ENCODE measurements at places on chromosomes 6 and 20.

- no peak for DNase-seq
Observed at GRCh38 chr6:21263531-21264287, 329.8 kb upstream of the SOX4 start.

DNA sequence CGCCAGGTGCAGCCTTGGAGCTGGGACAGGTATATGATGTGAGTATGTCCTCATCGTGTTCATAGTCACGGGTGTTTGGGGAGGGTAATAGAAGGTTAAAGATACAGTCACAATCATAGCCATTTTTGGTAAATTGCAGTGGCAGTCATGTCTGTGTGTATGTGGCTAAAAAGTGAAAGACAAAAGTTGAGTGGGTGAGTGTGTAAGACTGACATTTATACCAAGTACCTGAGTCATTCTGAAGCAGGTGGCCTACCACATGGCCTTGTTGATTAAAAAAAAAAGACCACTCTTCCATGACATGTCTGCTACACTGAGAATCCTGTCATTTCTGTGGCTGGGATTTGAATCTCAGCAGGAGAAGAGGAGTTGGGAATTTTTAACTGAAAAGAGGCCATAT, 181.9 kb downstream of the SCP2D1 start:
- no peak for DNase-seq

- DNase-seq, result peak; percentile 47
Observed at GRCh38 chr6:31272836-31273626, 1.1 kb upstream of the HLA-C start.

DNA sequence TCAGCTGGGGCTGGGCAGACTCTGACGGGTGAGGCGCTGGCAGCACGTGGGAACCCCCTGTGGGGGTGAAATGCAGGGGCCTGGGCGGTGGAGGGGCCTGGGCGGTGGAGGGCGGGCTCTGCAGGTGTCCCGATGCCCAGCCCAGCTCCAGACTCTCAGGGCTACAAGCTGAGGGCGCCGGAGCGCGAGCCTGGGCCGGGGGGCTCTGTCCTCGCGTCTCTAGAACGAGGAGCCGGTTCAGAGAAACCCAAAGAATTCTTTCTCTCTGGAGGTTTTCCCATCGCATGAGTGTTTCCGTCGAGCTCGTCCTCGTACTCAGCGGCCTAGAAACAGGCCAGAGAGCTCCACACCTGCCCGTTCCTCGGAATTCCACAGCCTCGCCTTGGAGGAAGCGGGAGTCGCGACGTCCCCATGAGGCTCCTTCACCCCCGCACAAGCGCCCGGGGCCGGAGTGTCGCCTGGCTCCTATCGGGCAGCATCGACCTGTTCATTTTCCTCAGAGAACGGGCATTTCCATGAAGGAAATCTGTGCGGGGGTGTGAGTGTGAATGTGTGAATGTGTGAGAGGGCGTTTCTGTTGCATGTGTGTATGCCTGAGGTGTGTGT, 76.9 kb downstream of the SMOC2 start:
- DNase-seq, result no peak

DNA sequence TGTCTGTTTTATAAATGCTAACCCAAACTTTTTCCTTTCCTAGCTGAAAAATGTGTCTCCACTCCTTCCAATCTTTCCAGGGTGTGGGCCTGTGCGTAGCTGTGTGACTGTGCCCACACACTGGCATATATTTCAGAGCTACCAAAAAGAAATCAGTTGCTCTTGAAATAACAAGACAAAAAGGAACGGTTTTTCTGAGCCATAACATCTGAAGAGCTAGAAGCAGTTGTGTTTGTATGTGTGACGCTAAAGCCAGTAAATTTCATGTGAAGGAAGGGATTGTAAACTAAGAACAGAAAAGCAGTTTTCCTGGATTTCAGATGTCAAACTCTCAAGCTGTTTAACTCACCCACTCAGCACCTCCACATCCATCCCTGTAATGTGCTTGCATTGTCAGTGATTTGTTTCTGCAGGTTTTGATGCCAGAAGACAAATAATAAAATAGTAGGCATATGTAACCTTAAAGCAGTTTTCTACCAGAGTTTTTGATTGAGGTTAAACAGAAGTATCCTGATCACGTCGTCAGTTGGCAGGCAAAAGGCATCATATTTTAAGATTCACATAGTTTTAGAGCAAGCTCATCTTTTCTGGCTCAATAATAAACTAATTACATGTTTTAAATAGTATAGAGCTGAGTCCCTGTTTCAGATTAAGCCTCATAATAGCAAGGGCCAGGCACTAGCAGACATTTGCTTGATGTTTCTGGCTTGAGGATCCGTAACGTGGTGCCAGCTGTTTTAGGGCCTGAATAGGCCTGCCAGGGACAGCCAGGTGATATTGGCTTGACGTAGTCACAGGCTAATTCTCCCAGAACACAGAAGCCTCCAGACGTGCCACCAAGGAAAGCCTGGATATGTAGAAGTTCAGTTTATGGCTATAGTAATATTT, 90.9 kb downstream of the FOXO3 start:
- DNase-seq, result no peak

DNA sequence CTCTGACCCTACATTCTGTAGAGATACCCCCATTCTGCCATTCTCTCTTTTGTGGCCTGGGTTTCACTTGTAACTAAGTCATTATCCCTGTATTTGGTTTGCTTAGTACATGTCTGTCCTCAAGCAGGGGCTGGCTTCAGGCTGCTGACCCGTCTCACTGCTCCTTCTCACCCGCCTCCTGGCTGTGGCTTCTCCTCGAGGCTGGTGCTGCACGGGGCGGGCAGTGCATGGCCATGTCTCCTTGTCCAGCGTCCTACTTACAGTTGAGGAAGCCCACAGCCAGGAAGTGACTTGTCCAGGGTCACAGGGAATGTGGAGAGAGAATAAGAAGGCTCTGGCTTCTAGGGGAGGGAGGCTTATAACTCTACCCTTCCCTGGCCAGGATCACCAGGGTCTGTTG, 11.3 kb downstream of the GTSF1L start:
- no peak for DNase-seq

DNA sequence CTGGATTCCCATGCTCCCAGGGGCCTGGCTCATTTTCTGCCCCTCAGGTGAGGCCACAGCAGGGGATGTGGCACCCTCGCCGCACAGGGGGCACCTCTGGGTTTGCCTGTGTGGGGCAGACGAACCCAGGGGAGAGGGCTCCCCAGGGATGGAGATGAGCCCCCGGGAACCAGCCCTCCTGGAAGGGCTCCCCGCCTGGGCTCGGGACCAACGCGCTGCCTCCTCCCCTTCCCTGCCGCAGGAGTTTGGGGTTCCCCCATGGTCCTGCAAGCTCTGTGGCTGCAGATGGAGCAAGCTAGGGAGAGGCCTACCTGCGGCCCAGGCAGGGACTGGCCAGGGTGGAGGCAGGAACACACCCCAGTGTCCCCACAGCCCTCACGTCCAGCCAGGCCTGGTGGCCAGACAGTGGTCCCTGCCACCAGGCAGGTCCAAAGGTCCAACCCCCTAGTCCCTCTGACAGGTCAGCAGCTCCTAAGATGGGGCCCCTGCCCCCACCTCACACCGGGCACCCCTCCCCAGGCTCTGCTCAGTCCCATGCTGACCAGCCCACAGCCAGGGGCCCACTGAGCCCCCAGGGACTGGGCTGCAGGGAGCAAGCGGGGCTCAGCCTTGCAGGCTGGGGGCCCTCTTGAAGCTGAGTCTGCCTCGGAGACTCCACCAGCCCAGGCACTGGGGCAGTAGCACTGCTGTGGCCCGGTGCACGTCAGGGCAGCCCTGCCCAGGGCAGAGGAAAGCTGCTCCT, 13.7 kb downstream of the LAMA5 start:
- no peak for DNase-seq

- DNase-seq, result no peak
Observed at GRCh38 chr20:12061466-12061865, 143.8 kb downstream of the BTBD3 start.

DNA sequence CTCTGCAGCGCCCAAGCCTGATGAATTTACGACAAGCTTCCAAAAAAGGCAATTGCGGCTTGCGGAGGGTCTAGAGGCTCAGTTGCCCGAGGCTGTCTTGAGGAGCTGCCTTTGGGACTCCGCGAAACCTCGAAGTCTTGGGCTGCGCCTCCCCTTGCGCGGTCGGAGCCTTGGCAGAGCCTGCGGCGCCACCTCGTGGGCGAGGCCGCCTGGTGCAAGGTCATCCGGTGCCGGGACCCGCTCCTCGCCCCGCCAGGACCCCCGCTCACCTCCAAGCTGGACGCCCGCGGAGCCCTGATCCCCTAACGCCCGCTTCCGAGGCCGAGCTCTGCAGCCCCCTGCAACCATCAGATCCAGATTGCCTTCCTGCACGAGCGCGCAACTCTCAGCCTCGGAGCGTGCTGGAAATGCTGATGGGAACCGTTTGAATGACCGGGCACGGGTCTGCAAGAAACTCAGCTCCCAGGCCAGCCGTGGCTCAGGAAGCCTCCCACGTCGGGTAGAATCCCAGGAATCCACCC, 14.9 kb upstream of the FAM210B start:
- peak; percentile 10 for DNase-seq

- DNase-seq, result no peak
Observed at GRCh38 chr6:29678114-29678513, 2.8 kb downstream of the ZFP57 start.

- no peak for DNase-seq
Observed at GRCh38 chr20:5402903-5403531, 86.3 kb upstream of the PROKR2 start.

- no peak for DNase-seq
Observed at GRCh38 chr20:64025826-64026412, 10.1 kb upstream of the C20orf204 start.

- no peak for DNase-seq
Observed at GRCh38 chr6:36662827-36663256, 15.7 kb upstream of the CDKN1A start.

- DNase-seq, result no peak
Observed at GRCh38 chr6:85436411-85436810, 13.5 kb upstream of the NT5E start.

- no peak for DNase-seq
Observed at GRCh38 chr6:31187780-31188194, 17.3 kb upstream of the POU5F1 start.

- DNase-seq, result no peak
Observed at GRCh38 chr6:40852779-40853373, 186.1 kb downstream of the UNC5CL start.

DNA sequence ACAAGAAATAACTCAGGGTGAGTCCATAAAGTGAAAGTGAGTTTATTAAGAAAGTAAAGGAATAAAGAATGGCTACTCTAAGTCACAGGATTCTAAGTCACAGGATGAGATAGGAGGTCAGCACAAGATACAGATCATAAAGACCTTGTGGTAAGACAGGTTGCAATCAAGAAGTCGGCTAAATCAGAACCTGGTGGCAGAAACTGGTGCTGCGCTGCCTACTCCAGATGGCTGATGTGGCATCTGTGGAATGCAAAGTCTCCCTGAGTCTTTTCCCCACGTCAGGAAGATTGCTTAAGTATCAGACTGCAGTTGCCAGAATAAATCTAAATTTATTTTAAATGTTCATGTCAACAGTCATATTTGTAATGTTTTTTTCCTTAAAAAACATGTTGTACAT, 10.7 kb upstream of the KCNK15 start:
- no peak for DNase-seq

DNA sequence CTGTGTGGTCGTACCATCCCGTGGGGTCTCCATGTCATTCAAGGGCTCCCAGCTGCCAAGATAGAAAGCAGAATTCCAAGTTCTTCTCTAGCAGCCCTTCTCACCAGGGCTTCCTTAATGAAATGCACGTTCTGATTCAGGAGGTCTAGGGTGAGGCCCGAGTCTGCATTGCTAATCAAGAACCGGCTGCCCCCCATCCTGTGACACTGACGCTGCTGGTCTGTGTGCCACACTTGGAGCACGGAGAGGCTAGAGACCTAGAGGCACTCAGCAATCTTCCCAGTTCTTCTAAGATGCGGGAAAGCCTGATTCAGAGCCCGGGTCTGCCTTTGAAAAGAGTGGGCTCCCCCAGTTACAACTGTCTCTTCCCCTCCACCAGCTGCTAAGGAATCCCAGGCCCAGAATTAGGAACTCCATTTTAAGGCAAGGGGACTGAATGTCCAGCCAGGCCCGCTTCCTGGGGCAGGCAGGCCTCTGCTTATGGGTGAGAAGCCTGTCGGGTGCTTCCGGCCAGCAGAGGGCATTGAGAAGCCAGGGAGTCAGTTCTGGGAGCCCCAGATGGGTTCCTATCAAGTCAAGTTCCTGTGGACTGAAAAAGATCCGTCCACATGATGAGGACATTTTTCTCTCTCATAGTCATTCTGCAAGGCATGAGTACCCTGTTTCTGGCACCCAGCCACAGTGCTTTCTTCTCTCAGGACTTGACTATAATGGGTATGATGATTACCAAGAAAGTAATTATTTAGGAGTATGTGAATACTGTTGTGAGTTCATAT, 69.8 kb upstream of the RIN2 start:
- DNase-seq, result no peak

DNA sequence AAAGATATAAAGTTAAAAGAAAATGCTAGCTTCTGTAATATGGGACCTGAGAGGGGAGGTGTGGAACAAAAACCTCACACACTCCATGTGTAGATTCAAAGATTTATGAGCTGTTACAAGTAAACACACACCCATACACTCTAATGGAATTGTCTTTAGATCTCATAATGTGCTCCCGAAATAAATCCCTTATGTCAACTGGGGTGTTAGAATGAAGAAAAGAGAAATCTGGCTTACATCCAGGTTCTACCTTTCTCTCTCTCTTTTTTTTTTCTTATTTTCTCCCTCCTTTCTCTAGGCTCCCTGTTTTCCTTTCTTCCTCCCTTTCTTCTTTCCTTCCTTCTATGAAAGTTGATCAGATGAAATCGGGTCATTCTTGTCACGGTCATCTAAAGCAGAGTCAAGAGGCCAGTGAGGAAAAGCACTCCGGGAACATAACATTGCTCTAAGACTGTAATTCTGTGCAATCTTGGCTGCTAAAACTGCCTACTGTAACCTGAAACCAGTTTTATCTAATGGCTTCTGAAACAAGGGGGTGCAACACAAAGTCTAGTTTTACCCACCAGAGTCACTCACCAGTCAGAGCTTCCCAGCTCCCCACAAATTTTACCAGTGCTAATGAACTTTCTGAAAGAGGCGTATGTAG, 68.3 kb upstream of the BTBD3 start:
- DNase-seq, result no peak

GRCh38 chr6:142763205-142763604, 181.8 kb downstream of the HIVEP2 start:
- DNase-seq, result no peak

DNA sequence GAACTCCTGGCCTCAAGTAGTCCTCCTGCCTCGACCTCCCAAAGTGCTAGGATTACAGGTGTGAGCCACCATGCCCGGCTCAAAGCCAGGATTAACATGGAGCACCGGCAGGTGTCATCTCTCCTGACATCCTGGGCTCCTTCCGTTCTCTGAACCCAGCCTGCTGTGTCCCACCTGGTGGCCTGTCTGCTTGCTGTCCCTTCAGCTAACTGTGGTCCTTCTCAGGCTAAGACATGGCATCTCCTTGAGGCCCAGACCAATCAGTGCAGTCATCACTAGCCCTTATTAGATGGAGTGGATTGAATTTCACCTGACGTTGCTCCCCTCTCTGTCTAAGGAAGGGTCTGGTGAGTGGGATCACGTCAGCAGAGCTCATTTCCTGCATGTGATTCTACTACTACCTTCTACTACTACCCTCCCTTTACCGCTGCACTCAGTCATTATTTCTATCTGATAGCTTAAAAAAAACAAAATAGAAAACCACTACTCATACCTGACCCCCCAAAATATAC, 28.0 kb upstream of the SYNJ2 start:
- no peak for DNase-seq
